ENCODE measurements at places on chromosomes 16 and 17.

- DNase-seq: no peak
Measured at GRCh38 chr16:49003022-49003421, 278.6 kb downstream of the CBLN1 start.

DNA sequence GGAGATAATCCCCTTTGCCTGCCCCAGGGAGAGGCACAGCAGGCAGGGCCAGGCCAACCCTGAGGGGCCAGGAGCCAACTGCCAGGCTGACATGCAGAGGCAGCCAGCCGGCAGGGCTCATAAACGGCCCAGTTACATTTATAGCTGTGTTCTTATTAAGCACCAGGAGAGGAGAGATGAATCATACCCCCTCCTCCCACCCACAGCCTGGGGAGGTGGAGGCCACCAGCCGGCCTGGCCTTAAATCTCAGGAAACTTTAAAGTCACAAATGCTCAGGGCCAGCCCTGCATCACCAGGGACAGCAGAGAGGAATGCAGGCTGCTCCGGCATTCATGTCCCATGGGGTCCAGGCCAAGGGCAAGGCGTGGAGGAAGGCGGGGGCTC, 177.2 kb downstream of the TMEM132E start:
- no peak for DNase-seq

DNA sequence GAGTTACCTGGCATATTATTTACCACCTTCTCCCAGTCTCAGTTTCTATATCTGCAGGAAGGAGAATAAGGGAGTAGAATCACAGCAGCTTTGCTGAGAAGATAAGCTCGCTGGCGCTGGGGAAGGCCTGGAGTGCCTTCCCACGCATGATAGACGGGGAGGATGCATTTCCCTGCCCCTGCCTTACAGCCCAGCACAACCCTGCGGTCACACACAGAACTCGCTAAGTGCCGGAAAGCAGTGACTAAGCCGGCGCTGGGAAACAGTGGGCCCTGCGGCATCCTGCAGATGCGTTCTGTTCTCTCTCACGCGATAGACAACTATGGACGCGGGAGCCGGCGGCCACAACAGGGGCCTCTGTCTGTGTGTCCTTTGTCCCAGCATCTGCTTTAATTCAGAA, 4.8 kb downstream of the CA5A start:
- DNase-seq: peak; percentile 44

DNA sequence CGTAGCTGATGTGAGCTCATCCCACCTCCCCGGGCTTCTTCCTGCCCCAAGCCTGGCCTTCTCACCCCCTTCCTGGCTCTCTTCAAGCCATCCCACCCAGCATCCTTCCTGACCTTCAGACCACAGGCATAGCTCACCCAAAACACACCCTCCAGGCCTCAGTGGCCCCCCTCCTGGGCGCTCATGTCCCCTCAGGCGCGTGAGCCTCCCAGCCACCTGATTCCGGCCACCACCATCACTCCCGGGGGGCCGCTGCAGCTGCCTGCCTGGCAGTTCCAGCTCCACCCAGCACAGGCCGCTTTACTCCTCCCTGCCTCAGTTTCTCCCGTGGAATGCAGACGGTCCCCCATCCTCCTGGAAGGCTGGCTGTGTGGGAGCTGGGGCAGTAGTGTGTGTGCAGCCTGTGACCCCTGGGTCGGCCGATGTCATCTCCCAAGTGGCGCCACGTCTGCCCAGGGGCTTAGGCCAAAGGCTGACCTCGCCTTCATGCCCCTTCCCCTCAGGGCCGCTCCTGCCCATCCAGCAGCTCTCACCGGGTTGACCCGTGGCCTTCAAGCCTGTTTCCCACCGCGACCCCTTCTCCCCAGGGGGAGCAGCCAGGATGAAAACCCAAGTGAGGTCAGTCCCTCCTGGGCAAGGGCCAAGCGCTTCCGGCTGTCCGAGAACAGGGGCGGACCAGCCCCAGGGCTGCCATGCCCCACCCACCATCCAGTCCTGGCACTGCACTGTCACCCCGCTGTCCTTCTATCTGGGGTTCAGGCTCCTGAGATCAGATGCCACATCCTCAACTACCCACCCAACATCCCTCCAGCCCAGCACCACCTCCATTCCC, 11.9 kb upstream of the CHMP6 start:
- no peak for DNase-seq

GRCh38 chr17:72110942-72111318, 9.9 kb upstream of the SOX9 start:
- no peak for DNase-seq

DNA sequence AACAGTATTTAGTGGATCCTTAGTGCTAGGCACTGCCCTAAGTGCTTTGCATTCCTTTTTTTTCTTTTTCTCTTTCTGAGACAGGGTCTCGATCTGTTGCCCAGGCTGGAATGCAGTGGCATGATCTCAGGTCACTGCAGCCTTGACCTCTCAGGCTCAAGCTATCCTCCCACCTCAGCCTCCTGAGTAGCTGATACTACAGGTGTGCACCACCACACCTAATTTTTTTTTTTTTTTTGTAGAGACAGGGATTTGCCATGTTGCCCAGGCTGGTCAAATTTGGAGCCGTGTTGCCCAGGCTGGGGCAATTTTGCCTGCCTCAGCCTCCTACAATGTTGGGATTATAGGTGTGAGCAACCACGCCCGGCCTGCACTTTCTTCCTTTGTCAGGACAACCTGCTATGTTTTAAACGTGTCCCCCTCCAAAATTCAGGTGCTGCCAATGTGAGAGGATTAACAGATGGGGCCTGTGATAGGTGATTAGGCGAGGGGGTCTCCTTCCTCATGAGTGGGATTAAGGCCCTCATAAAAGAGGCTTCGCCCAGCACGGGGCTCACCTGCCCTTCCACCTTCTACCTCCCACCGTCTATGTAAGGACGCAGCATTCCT, 5.4 kb downstream of the NQO1 start:
- no peak for DNase-seq

All from brain microvascular endothelial cell (primary cell).